ENCODE measurements at places on chromosomes 5 and 9. TPM values are rescaled to one million over a fixed set of nuclear protein-coding genes. Genes with fewer than 3 reads are reported as not detected.

RELL2 gene
- 5.2 TPM for total RNA-seq

PCDHA5 gene
- 0.88 TPM for total RNA-seq

NRG2 gene
- 1.3 TPM for total RNA-seq

SLC22A4 gene
- total RNA-seq: 4.9 TPM

MRPL36 gene
- 90.0 TPM for total RNA-seq

LHX3 gene
- total RNA-seq: 0.14 TPM

LNPEP gene
- 9.3 TPM for total RNA-seq
